ENCODE measurements at places on chromosomes 12 and 14.

GRCh38 chr14:98963610-98964009 lies 308.4 kb downstream of the BCL11B start:
- no peak for DNase-seq

DNA sequence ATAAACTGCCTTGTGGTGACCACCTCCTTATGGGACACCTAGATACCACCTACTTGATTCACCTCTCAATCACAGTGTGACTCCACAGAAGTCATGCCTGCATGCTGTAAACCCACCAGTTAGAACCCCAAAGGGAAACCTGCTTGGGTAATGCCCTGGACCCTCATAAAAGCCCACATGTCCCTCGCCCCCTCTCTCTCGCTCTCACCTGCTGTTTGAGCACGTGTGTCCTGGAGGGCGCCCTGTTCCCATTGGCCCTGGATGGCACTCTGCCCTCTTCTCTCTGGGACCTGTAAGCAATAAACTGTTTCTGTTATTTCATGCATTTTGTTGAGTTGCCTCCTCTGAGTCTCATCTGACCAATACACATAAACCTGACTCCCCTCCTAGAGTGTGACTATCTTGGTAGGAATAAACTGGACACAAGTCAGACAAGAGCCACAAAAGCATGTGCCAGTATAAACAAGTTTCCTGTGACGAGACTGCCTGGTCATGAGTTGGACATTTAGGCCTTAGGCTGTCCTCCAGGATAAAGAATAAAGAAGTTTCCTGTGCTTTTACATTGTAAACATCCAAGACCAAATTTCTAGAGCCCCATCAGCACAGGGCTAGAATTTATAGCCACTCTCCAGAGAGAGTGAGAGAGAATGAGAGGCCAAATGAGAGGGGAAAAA lies 8.6 kb downstream of the IFI27L2 start:
- DNase-seq: peak; percentile 94

DNA sequence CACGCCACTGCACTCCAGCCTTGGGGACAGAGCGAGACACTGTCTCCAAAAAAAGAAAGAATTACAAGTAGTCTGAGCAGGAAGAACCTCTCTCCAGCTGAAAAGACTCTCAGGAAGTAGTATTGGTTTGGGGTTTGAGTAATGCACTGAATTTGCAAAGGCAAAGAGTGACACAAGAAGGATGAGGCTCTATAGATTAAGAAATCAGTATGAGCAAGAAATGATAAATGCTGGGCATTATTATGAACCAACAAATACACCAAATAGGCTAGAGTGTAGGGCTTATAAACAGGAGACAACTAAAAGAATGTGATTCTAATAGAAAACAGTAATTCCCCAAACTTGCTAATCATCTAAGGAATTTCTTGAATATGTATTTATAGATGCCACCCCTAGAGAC lies 2.6 kb upstream of the SLC35E3 start:
- DNase-seq: no peak

DNA sequence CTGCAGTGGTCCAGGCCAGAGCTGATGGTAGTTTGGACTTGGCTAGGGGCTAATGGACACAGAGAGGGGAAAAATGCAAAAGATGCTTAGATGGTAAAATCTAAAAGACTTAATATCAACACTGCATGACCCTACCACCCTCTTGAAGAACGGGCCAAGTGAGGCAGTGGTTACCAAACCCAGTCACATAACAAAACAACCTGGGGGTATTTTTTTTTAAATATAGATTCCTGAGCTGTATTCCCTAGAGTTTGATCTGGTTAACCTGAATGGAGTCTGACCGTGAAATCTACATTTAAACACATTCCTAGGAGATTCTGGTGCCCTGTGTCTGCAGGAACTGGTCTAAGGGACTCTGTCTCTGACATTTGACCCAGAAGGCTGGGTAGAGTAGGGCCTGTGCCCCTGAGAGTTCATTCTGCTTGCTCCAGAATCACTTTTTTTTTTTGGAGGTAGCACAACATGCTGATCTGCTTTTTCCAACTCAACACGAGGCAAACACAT lies 15.7 kb downstream of the ABHD4 start:
- DNase-seq: no peak

DNA sequence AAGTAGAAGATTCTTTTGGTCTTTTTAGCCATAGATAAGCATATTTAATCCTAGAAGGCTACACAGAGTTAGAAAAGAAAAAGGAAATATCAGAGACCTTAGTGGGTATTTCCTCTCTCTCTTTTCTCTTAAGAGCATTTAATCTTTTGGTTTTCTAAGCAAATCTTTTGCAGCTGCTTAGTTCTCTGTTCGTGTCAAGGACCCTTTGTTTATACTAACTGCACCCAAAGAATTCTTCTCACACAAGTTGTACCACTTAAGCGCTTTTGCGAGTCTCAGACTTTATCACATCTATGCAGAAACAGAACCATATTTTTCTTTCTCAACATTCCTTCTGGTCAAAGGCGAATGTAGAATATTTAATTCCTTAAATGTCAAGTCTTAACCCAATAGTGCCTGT lies 17.9 kb upstream of the NID2 start:
- DNase-seq: no peak

DNA sequence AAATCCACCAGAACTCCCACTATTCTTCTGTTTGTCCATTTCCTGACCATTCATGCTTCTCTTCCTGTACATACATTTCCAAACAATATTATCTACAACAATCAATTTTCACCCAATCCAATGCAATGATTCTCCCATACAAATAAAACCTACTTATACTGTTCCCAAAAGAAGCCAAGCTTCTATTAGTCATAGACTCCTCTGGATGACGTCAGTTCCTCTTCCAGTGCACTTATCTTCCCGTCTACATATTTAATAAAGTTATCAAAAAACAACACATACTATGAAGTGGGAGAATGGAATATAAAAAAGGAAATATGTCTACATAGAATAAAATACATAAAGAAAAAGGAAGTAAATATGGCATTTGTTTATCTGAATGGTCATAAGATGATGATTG lies 165.4 kb downstream of the FOXG1 start:
- no peak for DNase-seq

DNA sequence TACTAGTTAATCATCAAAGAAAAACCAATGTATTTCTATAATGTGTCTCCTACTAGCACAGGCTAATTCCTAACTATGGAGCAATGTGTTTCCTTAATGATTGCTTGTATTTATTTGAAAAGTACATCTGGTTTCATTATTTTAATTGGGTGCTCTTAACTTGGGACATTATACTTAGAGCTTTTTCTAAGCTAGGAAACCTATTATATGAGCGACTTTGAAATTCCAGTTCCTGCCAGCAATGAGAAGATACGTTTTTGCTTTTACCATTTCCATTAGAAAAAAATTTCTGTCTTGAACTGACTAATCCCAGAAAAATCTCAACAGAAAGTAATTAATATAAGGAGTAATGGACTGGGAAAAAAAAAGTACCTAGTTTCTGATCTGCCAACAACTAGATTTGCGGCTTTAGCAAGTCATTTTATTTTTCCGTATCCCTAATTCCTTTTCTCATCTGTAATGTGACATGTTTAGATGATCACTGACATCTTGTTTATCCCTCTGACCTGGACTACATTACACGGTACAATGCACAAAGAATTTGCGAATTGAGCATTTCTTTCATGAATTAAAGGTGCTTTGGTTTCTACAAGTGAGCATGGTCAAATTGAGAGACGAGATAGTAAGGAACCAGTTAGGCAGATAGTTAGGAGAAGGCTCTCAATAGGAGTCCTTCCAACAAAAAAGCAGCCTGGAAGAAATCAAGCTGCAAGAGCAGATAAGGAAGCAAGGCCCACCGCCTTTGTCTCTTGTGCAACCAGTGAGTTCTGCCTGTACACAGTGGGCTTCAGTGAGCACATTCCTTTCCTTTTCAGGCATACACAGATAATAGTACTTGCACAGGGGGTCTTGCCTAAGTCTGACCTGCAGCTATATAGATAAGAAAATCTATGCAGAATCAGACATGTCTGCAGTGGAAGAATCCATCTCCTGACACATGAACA lies 1765.0 kb upstream of the FLRT2 start:
- DNase-seq: no peak

DNA sequence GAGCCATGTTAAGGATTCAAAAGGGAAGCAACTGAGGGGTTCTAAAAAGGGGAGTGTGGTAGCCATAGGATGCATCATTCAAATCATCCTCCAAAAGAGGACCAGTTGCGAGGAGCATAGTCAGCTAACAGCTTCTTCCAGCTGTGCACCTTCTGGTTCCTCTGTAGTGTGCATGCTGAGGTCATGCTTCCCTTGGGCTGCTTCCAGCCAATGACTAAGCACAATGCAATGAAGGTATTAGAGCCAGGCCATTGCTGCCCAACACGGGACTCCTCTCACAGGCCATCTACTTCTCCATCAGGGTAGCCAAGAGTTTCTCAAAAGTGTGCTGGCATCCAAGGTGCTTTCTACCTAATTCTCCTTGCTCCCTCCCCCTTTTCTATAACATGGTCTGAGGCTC lies 69.2 kb upstream of the ARID2 start:
- DNase-seq: no peak

DNA sequence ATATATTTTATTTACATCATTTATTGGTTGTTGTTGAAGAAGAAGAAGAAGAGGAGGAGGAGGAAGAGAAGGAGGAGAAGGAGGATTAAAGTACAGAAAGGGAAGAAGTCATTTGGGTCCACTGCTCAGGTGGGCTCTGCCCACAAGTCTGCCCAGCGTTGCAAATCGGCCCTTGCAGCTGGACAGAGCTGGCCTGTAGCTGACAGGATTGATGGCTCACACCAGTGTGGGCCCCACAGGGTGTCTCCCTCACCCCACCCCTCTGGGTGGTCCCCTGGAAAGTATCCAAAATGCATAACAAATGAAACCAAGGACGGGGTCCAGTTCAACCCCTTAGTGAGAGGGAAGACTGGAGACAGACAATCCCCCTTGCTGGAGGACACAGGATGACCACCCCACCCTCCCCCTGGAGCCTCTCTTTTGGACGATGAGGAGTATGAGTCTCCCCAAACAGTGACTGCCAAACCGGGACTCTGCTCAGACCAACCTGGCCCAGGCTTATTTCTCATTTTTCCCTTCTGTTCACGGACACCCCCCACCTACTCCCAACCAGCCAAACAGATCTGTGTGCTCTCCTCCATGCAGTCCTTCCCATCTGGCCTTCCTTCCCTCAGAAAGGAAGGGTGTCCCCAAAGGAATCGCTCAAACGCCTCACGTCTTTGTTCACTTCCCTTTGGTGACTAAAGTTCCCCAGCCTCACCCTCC lies 17.7 kb downstream of the DPF3 start:
- DNase-seq: no peak

DNA sequence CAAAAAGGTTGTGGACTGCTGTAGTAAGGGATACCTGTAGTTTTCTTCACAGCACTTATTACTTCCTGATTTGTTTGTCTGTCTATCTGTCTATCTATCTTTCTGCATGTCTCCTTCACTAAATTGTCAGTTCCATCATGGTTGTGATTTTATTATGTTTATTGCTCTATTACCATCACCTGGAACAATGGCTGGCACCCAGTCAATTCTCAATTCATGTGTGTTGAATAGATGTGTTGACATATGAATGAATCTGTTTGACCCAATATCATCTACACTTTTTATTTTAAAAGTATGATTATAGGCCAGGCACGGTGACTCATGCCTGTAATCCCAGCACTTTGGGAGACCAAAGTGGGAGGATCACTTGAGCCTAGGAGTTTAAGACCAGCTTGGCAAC lies 224.4 kb downstream of the NUBPL start:
- no peak for DNase-seq

DNA sequence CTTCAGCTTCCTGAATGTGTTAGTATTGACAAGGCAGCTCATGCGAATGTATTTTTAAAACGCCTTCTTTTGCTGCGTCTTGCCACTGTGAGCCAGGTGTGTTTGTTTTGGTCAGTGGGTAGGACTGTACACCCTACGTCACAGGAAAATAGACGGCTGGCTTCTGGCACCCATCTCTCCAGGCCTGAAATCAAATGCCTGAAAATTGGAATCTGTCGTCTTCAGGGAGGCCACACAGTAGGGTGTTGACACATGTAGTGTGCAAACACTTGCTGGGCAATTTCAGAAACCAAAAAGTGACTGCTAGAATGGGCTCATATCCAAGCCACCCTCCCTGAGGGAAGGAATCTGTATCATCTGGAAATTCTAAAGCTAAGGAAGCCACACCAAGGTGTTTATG lies 209.3 kb downstream of the TTC8 start:
- no peak for DNase-seq

DNA sequence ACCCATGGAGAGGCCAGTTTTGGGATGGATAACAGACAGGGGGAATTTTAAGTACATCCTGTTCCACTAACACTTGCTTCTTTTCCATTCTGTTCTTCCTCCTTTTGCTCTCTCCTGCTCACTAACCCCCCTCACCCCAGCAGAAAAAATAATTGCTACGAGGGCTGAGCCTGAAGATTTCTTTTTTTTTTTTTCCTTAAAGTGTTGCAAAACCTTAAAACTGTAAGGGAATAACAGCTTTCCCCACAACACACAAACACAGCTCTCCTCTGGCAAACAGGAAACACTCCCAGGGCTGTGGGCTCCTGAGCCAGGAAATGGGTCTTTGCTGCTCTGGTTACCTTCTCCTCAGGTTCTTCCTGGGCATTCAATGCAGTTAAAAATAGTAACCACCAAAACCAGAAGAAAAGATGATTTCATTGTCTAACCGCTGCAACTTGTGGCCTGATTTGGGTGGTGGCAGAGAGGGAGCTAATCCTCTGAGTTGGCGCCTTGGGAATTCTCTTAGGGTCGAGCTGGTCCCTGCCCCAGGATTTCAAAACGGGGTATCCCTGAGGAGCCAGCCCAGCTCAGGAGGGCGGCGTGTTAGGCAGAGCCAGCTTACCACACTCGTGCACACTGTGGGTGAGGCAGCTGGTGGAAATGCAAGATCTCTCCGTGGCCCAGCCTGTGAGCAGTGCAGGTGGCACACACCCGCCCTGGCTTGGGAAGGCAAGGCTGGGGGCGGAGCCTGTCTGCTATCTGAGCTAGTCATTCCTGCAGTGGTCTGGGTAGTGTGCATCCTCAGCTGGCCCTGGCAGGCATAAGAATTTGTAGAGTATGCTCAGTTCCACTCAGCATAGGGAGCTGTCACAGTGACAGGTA lies 17.1 kb upstream of the EMP1 start:
- DNase-seq: no peak

GRCh38 chr12:67501362-67501761 lies 147.2 kb upstream of the DYRK2 start:
- no peak for DNase-seq

DNA sequence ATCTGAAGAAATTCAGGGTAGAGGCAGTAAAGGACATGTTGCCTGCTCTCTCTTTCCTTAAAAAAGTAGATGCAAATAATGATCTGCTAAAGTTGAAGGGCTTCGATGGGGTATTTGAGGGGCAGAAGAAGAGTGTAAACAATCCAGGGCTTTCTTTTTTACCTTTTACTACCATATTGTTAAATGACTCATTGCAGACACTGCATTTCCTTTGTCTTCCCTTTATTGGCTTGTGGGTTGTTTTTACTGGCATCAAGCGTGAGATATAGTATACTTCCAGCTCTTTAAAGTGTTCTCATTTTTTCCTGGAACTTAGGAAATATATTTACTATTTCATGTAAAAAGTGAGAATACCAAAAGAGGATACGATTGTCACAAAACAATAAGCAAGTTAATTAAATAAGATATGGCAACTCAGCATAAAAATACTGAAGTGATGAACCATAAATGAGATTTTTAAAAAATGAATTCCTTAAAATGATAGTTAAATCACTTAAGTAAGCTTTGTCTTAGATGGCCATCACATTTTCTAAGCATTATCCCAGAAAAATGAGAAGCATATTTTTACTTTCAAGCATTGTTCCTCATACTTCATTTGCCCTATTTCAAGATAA lies 72.3 kb upstream of the KRAS start:
- no peak for DNase-seq

Data from stromal cell of bone marrow (primary cell).